Stimulated activated CD4-positive, alpha-beta T cell treated with anti-CD3 and anti-CD28 coated beads, TNF-alpha, amount 100 ng/mL, for 24 hours (primary cell): ENCODE measurements at places on chromosomes 3 and 15.

- DNase-seq, result no peak
Observed at GRCh38 chr15:77527164-77527778, 105.4 kb downstream of the LINGO1 start.

DNA sequence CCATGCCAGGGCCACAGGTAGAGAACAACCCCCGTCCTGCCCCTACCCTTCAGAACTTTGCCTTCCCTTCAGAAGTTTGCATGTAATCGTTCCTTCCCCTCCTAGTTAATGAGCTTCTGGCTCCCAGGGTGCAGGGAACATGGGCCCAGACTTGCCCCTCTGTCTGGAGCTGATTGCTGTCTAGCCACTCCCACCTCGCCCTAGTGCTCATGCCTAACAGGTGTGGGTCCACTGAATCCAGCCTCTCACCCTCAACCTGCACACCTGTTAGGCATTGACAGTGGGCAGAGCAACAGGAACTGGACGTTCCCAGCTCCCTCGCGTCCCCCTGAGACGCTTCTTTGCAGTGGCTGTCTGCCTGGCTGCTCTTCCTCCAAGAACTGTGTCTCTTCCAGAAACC is 40.3 kb downstream of the WNT5A start:
- no peak for DNase-seq

DNA sequence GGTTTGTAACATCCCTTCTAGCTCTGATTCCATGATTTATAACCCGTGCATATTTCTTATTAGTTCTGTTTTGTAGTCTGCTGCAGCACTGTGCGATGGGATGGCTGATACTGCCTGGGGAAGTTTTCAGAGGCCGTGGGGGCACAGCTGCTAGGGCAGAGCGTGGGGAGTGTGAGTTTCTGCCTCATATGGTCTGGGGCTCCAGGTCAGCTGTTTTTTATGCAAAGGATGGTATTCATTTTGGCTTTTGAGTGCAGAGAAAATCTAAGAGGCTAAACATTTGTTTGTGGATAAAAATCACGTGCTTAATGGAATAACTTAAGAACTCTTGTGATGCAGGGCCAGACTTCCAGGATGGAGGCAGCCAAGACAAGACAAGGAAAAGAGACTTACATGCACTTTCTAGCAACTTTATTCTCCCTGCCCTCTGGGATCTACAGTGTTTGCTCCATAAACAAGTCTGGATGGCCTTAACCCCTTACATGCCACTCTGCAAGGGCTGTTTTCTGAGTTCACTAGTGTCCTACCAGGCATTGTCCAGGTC is 45.5 kb upstream of the CFAP161 start:
- no peak for DNase-seq

DNA sequence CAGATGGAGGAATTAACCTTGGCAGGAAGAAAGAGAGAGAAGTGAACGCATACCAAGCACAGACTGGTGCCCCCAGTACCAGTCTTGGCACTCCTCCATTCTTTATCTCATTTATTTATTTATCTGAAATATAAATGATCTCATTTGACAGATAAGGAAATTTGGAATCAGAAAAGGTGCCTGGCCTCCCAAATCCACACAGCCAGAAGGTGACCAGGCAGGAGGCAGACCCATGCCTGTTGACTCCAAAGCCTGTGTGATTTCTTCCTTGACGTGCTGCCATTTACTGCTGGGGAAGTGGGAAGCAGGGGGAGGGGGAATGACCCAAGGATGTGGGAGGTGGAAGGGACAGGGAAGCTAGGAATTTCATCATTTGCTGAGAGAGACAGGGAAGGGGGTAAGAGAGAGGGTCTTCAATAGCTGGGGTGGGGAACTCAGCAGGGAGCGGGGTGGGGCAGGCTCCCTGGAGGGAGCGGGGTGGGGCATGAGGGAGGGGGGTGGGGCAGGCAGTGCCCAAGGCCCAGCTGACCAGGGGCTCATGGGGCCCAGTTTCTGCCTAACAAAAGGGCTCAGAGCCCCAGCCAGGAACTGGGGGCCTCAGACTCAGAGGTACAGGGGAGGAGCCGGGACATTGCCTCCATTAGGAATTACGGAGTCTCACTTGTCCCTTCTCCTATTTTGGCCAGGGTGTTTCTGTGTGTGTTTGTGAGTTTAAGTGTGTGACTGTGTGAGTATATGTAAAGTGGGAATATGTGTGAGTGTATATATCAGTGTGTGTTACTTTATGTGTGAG is 63.0 kb downstream of the MINAR1 start:
- no peak for DNase-seq

GRCh38 chr15:29456255-29456654 is 186.6 kb upstream of the NSMCE3 start:
- DNase-seq, result no peak

- no peak for DNase-seq
Observed at GRCh38 chr3:198061119-198062067, 101.4 kb downstream of the LMLN start.

- DNase-seq, result no peak
Observed at GRCh38 chr3:61627768-61628185, 66.4 kb downstream of the PTPRG start.

GRCh38 chr15:73879426-73879825 is 6.1 kb downstream of the TBC1D21 start:
- DNase-seq, result no peak

- DNase-seq, result no peak
Observed at GRCh38 chr3:195885036-195885891, 23.1 kb downstream of the TNK2 start.

DNA sequence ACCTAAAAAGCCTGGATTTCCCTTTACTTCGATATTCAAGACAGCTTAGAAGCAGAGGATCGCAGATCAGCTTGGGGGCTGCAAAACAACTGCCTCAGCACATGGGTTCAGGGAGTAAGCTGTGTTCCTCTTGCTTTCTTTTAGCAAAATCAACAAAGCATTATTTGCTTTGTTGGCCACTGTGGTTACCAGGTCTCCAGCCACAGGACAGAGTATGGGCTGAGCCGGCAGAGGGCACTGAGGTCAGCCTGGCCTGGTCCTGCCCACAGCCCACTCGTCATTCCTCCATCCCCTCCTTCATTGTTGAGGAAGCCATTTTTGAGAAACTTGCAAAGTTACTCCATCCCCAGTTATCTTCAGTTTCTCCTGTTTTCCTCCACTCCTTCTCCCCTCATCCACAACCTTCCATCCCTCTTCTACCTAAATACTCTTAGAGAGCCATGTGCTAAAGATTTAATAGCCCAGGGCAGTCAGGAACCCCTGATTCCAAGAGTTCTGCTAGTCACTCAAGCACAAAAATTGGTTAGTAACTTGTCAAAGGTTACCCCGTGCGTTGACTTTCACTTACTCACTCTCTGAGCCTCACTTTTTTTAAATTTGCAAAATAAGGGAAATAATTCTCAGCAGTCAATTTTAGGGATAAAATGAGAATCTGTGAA is 60.0 kb upstream of the HES1 start:
- DNase-seq, result no peak
